Activated B cell treated with CpG ODN at 0.5 μM for 24 hours (primary cell): ENCODE measurements at places on chromosomes 7 and 10.

DNA sequence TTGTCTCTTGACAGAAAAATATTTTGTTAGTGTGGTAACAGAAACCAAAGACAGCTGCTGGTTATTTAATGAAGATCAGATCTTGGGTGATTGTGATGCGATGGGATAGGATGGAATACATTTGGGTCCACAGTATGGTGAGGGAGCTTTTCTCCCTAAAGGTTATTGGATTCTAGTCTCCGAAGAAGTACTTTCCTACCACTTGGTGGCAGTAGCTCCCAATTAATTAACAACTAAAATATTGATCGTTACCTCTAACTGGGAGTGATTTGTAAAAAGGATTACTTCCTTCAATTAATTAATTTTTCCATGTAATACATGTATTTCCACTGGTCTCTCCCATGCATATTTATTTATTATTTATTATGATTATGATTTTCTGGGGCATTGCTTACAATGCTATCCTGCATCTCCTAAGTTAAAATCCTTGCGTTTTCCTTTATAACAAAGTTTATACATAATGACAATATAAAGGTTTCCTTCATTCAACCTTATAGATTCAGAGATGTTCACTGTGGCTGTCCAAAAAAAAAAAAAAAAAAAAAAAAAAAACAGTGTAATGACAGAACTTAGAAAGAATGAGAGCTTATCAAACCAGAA lies 25.6 kb downstream of the TMEM196 start:
- no peak for DNase-seq

GRCh38 chr10:78756604-78757343 lies 312.0 kb upstream of the ZMIZ1 start:
- DNase-seq, result no peak

GRCh38 chr10:88744002-88744401 lies 15.8 kb upstream of the LIPN start:
- DNase-seq, result no peak

GRCh38 chr7:37429435-37429791 lies 19.3 kb downstream of the ELMO1 start:
- no peak for DNase-seq

DNA sequence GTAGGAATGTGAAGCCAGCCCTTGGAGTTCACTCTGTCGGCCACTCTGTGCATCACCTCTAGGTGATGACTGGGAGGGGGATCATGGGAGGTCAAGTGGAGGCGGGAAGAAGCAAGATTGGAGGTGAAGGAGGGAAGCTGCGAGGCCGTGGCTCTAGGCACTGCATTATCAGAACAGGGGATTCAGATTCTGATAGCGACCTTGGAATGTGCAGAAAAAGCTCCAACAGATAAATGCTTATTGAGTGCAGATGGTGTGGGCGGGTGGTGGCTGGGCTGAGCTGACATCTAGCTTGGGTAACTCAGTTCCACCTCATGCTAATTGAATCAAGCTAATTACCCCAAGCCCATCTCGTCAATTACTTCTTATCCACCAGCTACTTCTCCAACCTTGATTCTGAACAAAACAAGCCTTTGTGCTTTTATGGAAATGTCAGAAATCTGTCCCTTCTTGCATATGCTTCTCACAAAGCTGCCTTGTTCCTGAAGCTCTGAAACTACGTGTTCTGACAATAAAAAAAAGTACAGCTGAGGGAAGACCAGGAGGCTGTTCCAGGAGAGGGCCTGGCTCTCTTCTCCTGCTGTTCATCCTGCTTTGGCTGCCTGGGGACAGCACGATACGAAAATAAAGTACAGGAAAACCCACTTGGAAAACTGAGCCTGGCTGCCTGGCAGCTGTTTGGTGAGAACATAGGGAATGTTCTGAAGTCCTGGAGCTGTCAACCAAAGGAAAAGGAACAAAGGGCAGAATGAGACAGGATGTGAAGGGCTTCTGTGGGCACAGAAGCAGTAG lies 27.5 kb downstream of the STRA8 start:
- no peak for DNase-seq

GRCh38 chr7:25996006-25996408 lies 156.0 kb upstream of the NFE2L3 start:
- DNase-seq, result no peak

DNA sequence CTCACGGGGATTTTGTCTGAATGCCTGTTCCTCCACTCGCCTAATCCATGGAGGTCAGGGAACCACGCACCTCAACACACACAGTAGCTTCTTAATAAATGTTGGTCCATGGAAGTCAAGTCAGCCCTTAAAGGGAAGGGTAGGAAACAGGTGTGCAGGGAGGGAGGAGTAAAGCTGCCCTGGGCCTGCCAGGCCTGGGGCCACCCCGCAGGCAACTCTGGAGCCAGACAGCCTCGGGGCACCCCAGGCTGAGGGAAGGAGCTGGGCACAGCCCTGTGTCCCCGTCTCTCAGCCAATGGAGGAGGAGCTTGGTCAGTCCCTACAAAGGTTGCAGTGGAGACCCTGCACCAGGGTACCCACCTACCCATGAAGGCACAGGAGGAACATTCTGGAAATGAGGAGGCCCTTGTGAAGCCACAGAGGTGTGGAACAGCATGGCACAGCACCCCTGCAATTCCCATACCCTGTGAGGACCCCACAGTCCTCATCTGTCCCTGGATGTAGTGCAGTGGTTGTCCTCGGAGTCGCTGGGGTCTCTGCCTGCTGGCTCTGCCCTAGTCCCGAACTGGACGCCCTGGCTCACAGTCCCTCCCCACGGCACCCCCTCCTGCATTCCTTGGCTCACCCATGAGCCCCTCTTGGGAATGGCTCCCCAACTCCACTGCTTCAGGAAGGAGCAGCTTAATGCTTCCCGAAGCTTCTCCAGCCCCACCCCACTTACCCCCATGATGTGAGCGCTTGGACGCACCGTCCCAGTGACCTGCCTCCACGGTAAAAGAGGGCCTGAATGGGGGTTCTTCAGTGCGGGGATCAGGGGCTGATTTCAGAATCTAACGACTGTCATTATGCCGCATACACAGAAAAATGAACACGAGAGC lies 79.2 kb upstream of the INSIG1 start:
- no peak for DNase-seq

DNA sequence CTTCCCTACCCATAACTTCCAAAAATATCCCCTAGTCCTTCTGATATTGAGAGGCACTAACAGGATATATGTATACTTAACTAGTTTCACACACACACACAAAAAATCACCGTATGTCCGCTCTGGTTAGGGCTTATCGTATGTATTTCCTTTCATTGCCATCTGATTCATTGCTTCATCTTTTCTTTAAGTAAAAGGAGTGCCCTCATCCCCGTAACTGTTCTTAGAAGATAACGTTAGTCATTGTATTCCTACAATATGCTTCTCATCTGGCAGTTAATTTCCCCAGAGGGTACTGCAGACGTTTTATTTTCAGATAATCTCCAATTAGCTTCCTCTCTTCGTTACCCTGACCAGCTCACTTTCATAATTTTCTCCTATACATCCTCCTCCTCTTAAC lies 37.3 kb downstream of the NRCAM start:
- no peak for DNase-seq

GRCh38 chr7:28855538-28856217 lies 102.5 kb downstream of the TRIL start:
- no peak for DNase-seq

- DNase-seq, result no peak
Observed at GRCh38 chr7:35448486-35448885, 194.6 kb upstream of the TBX20 start.

- DNase-seq, result no peak
Observed at GRCh38 chr10:107433605-107434004, 269.1 kb upstream of the SORCS1 start.

DNA sequence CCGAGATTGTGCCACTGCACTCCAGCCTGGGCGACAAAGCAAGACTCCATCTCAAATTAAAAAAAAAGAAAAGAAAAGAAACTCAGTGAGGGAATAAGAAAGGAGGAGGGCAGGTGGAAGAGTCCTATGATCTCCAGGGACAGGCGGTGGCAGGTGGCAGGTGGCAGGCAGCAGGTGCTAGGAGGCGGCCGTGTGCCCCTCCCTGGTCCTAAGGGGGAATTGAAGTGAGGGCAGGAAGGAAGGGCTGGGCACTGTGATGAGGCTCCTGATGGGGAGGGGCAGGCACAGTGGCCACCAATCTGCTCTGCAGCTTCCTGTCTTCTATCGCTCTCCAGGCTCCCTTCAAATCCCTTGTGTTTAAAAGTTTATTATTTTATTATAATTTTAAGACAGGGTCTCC lies 41.2 kb upstream of the UBE3C start:
- no peak for DNase-seq

- DNase-seq, result no peak
Observed at GRCh38 chr10:77601488-77601887, 36.1 kb downstream of the KCNMA1 start.

GRCh38 chr7:128379900-128380479 lies 18.5 kb upstream of the PRRT4 start:
- DNase-seq, result no peak

- no peak for DNase-seq
Observed at GRCh38 chr7:90693939-90694338, 97.8 kb downstream of the CDK14 start.

DNA sequence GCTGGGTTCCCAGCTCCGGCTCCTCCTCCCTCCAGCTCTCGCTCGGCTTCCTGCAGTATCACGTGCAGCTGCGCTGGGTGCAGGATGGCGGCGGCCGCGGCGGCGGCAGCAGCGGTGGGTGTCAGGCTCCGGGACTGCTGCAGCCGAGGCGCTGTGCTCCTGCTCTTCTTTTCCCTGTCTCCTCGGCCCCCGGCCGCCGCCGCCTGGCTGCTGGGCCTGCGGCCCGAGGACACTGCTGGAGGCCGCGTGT lies at the start of gene CNNM1:
Gene CNNM1 (plus strand): TSS at position 53 of the 250 bp plus-strand sequence. CDS start 32 bp downstream, at position 85.
- no peak for DNase-seq

DNA sequence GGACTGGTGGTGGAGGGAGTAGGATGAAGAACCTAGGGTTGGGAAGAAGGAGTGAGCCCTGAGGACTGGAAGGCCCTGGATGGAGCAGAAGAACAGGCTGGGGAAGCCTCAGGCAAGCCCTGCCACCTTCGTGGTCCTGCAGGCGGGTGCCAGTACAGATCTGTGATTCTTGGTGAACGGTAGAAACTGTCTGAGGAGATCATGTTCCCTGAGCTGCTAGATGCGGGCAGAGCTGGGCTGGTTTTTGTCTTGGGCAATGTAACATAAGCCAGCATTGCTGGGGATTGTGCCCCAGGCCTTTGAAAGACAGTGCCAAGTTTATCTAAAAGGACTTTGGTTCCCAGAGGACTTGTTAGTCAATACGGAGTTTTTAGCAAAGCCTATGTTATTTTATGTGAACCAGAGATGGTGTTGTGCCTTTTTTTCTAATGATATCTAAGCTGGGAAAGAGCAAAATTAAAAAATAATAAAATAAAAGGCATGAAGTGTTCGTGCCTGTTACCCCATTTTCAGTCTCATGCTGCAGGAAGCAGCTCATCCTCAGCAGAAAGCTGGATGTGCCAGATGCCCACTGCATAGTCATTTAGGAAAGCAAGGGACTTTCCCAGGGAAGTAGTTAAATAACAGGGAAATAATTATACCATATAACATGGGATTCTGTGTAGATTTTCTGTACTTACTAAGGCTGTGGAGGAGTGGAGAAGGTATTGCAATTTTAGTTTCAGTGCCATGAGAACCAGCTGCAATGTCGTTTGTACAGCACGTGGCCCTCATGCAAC lies 24.4 kb upstream of the FIGNL1 start:
- no peak for DNase-seq

DNA sequence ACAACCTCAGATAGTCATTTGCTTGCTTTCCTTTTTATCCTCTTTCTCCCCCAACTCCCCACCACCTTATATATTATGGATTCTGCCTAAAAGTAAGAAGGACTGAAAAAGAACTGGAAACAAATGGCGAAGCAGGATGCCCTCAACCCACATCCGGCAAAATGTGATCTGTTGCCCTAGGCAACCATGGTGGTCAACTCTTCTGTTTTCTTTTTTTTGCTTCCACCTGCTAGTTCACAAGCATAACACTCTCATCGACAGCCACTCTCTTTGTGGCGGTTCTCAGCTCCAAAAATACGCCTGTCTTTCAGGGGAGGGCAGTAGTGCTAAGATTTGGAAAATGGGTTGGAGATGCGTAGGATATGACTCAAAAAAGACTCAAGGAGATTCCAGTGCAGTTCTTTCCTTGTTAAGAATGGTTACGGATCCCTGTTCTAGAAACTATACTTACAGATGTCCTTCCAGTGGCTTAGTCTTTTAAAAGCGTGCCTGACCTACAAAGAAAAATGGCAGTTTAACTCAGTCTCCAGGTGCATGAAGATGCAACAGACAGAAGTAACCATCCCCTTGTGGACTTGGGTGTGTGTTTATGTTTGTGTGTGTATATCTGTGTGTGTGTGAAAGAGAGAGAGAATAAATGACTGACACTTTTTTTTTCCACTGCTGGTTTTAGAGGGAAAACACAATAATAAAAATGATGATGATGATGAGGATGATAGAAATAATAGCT lies 10.7 kb downstream of the APBB1IP start:
- peak; percentile 43 for DNase-seq

- no peak for DNase-seq
Observed at GRCh38 chr7:12493863-12494686, 76.4 kb upstream of the SCIN start.

- DNase-seq, result no peak
Observed at GRCh38 chr10:49140304-49141177, 6.7 kb upstream of the FAM170B start.

DNA sequence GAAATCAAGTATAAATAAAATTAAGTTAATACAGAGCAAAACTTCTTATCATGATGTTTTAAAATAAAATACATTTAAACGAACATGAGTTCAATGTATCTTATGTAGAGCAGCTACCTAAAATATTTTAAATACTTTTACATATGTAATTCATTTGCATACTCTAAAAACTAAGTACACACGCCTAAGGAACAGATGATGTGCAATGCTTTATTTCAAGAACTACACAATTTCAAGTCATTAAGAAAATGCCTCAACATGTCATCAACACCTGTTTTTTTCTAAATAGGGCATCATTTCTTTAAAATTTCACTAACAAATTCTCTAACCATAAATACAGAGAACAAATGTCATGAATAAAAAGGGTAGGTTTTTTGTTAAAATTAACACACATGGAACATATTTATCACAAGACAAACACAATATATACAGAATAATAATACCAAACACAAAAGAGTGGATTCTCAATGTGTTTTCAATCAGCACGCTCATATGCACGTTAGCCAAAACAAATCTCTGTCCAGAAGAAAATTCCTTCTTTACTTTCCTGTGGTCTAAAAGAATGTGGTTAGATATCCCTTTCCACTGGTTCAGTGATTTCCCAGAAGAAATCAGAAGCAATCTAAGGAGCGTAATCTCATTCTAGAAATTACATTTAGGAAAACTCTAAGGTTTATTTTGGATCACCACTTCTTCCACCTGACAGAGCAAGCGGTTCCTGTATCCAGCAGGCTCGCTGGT lies 73.0 kb upstream of the PFKP start:
- DNase-seq, result no peak

GRCh38 chr7:93739424-93739823 lies 151.1 kb downstream of the TFPI2 start:
- no peak for DNase-seq

- no peak for DNase-seq
Observed at GRCh38 chr10:104066945-104067344, 18.7 kb downstream of the COL17A1 start.

DNA sequence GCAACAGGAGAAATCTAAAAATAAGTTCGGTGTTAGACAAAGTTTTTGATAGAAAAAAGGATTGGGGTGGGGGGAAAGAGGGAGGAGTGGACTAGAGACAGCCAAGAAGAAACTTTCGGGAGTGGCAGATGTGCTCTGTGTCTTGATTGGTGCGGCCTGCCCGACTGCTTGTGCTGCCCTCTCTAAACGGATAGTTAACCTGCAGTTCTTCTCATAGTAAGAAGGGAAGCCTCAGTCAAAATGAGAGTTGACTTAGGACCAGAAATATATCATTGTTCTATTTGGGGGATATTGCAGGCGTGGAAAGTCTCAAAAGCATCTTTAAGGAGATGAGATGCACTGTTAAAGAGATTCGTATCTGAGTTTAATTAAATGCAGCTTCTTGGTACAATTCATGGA lies 39.3 kb downstream of the UBE3C start:
- DNase-seq, result no peak
